ENCODE measurements at places on chromosomes 16 and 17.
A peak's percentile ranks its signal among the peaks of the same experiment; 100 is the strongest.

- no peaks in the 10 kb centered on the region for H3K27me3 ChIP-seq
- H3K4me1 ChIP-seq: no peaks in the 10 kb centered on the region
- H3K4me3 ChIP-seq: no peak overlapping the region
- H3K36me3 ChIP-seq: no peaks in the 10 kb centered on the region
- no peak for DNase-seq
- no peak overlapping the region for H3K27ac ChIP-seq
Observed at GRCh38 chr17:9467518-9467917, 108.1 kb downstream of the STX8 start.

DNA sequence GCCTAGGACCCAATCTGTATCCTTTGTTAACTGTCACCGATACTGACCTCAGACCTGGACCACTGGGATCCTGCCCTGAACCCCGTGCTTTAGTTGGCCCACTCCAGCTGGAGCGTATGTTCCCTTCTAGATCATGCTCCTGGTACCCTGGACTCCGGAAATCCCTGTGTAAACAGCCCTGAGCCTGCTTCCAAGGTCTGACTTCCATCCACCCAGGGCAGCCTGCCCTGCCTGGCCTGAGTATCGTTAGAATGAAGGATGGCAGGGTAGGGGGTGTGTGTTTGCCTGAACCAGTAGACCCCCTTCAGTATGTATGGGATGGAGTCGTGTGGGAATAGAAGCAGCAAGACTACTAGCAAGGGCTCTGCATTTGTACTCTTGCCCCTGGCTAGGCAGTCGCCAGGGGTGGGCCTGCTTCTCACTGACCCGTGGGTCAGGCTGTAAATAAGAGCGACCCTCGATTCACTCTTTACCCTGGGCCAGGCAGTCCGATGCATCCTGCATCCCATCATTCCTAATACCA, 691 bp upstream of the TMEM98 start:
- H3K36me3 ChIP-seq: no peaks in the 10 kb centered on the region
- peak overlapping the region; percentile 92 for H3K4me3 ChIP-seq
- H3K4me1 ChIP-seq: no peaks in the 10 kb centered on the region
- DNase-seq: no peak

DNA sequence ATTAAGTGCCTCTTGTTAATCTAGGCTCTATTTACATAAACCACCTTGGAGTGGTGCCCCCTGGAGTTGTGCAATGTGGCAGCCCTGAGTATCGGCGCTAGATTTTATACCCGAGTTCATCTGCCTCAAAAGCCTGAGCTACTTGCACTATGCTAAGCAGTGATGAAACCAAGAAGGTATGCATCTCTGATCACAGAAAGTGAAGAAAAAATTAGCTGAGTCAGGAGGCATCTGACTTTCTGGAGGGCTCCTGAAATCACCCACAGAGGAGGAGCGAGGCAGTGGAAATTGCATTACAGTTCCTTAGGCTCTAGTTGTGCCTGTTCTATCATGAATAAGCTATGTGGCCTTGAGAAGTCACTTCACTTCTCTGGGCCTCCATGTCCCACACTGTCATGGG, 80.3 kb upstream of the PSMD7 start:
- H3K4me1 ChIP-seq: no peaks in the 10 kb centered on the region
- H3K4me3 ChIP-seq: no peak overlapping the region
- DNase-seq: no peak
- no peak overlapping the region for H3K27ac ChIP-seq
- no peaks in the 10 kb centered on the region for H3K27me3 ChIP-seq

- DNase-seq: no peak
- H3K4me1 ChIP-seq: no peaks in the 10 kb centered on the region
- no peaks in the 10 kb centered on the region for H3K36me3 ChIP-seq
- H3K4me3 ChIP-seq: peak overlapping the region; percentile 67
- peak overlapping the region; percentile 86 for H3K27ac ChIP-seq
Observed at GRCh38 chr17:28950752-28951427, 428 bp downstream of the PHF12 start.

- peaks cover 13% of the 10 kb centered on the region for H3K4me1 ChIP-seq
- H3K27me3 ChIP-seq: peaks cover 9% of the 10 kb centered on the region
- DNase-seq: no peak
- no peak overlapping the region for H3K27ac ChIP-seq
Observed at GRCh38 chr17:9936095-9936494, 31.0 kb upstream of the RCVRN start.

GRCh38 chr17:1089915-1090314, 89.9 kb downstream of the ABR start:
- H3K27ac ChIP-seq: peak overlapping the region; percentile 80
- H3K27me3 ChIP-seq: no peaks in the 10 kb centered on the region
- peak; percentile 89 for DNase-seq
- peaks cover 47% of the 10 kb centered on the region for H3K4me1 ChIP-seq

DNA sequence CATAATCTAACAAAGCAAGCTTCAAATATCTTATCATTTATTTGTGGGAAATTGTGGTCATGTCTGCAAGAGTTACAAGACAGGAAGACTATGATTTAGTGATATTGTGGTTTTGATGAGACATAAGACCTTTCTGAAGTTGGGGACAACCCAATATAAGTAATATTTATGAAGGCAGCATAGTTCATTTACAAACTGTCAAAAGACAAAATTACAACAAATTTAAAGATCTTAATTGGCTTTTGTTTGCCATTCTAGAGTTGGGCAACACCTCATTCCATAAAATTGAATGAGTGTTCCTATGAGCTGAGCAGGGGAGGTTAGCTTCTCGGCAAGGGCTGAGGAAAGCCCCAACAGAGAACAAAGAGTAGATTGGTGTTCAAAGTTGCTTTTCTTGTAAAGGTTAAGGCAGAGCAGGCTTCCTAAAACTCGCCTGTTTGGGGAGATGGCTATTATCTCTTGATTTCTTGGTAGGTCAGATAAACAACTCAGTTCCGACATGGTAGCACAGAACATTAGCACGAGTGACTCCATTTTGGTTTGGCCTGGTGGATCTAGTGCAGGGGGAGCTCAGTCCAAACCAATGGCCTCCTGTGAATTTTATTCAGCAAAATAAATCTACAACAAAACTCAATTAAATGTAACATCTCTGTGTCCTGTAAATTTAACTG, 10.9 kb upstream of the MMD start:
- H3K27me3 ChIP-seq: no peaks in the 10 kb centered on the region
- no peaks in the 10 kb centered on the region for H3K36me3 ChIP-seq
- DNase-seq: no peak
- no peak overlapping the region for H3K27ac ChIP-seq
- H3K4me1 ChIP-seq: no peaks in the 10 kb centered on the region

All from tibial artery (tissue), 4 donors.